Mammary microvascular endothelial cell (primary cell): ENCODE measurements at places on chromosomes 6 and 20. TPM values are rescaled to one million over a fixed set of nuclear protein-coding genes. Genes with fewer than 3 reads are reported as not detected.

The TMEM14C gene
- 173 and 174 TPM in 2 replicates for total RNA-seq

The GCNT2 gene
- 9.3 and 10.0 TPM in 2 replicates for total RNA-seq

The HLA-DPA1 gene
- total RNA-seq: 9.8 and 28.3 TPM in 2 replicates

The LRRC73 gene
- total RNA-seq: not detected in 2 replicates

The SRMS gene
- total RNA-seq: not detected in 2 replicates

The ENPP5 gene
- not detected in 2 replicates for total RNA-seq

The C6orf52 gene
- total RNA-seq: not detected in 2 replicates

The WFDC12 gene
- not detected in 2 replicates for total RNA-seq

The SOX18 gene
- 19.4 and 25.2 TPM in 2 replicates for total RNA-seq

The ZBTB12 gene
- total RNA-seq: 0.53 and 0.54 TPM in 2 replicates
